Testis (tissue), 5 donors: ENCODE measurements at places on chromosomes 12 and 14. TPM values are rescaled to one million over a fixed set of nuclear protein-coding genes. Genes with fewer than 3 reads are reported as not detected.
A peak's percentile ranks its signal among the peaks of the same experiment; 100 is the strongest.

DNA sequence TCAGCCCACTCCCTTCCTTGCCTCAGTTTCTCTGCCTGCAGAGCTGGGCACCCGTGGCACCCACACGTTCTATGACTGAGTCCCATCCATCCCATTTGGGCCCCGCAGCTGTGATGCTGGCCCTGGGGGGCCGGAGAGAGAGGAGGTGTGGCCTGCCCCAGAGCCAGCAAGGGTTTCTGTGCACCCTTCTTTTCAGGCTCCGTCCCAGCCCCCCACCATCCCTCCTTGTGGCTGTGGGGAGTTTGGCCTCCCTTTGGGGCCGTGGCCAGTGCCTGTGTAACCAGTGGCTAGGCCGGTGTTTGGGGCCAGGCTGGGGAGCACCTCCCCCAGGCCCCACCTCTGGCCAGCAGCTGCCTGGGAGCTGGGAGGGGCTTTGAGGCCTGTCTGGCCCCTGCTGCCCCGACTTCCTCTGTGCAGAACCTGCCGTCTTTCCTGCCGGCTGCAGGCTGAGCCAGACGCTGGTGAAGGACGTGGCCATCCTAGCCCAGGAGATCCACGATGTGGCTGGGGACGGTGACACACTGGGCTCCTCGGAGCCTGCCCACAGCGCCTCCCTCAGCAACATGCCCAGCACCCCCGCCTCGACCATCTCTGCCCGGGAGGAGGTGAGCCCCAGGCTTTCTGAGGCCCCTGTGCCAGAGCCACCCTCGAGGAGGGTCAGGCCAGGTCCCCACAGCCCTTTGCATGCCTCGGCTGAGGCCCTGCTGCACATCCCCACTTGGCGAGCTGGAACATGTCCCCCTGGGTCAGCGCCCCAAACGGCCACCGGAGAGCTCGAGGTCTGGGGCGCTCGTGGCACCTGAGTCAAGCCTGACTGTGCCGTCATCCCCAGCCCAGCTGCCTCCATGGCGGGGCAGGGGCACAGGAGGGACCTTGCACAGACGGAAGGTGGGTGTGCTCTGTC, 27.7 kb downstream of the CEP170B start:
- H3K4me1 ChIP-seq = peaks cover 4% of the 10 kb centered on the region
- no peaks in the 10 kb centered on the region for H3K27me3 ChIP-seq
- no peak overlapping the region for H3K4me3 ChIP-seq
- H3K36me3 ChIP-seq = no peaks in the 10 kb centered on the region

DNA sequence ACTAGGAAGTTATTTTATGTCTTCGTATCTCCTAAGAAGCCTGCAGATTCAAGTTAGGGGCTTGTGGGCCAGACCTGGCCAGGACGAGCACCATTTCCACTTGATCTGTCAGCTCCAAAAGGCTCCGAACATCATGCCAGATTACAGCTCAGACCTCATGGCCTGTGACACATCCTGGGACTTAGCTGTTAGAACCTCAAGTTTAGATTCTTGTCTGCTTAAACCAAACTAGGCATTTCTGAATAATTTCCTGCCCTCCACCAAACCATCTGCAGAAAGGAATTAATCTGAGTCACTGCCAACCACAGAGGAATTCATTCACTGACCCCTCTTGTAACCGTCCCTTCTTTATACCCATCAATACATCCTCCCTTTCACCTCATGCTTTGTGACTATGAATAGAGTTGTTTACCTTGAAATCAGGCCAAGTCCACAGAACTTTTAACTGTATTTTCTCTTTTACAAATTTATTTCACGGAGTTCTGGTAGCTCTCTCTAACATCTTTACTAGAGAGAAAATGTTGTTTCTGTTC, 120.3 kb downstream of the FBXL14 start:
- H3K4me1 ChIP-seq = peaks cover 17% of the 10 kb centered on the region
- no peaks in the 10 kb centered on the region for H3K27me3 ChIP-seq
- no peaks in the 10 kb centered on the region for H3K36me3 ChIP-seq
- peak overlapping the region; percentile 18 for H3K27ac ChIP-seq
- H3K4me3 ChIP-seq = no peak overlapping the region
- no peak for DNase-seq

DNA sequence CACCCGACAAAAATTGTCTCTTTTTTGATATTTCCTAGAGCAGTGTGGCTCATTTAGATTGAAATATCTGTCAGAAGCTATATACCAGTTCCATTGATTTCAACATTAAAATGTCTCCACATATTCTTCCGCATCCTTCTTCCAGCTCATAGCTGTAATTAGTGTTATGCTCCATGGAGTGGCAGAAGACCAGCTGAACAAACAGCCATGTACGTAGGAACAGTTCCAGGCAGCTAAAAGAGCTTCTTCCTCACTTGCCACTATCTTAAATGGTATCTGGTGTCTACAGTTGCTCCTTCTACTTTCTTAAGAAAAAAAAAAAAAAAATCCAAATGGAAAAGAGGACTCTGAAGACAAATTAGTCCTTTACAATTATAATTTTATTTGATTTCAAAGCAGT, 848.0 kb downstream of the DIO2 start:
- no peaks in the 10 kb centered on the region for H3K27me3 ChIP-seq
- no peak for DNase-seq
- H3K4me1 ChIP-seq = no peaks in the 10 kb centered on the region
- no peak overlapping the region for H3K4me3 ChIP-seq
- H3K36me3 ChIP-seq = no peaks in the 10 kb centered on the region
- H3K27ac ChIP-seq = no peak overlapping the region

DNA sequence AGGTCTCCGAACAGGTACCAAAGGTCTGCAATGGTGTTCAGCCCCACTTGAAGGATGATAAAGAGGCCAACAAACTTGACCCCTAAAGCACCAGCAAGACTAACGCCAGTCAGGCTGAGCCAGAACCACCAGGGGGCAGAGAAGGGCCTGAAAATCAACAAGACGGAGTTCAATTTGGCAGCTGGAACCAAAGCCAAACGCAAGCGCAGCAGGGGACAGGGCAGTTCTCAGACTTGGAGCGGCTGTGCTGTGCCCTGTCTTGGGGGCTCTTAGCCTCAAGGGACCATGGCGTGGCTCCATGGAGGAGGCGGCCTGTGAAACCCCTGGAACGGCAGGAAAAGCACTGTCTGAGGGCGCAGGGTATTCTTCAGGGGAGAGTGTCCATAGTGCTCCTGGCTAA, 19.6 kb downstream of the POMT2 start:
- H3K4me3 ChIP-seq = no peak overlapping the region
- H3K27me3 ChIP-seq = no peaks in the 10 kb centered on the region
- peak; percentile 93 for DNase-seq
- H3K36me3 ChIP-seq = no peaks in the 10 kb centered on the region
- peaks cover 33% of the 10 kb centered on the region for H3K4me1 ChIP-seq

DNA sequence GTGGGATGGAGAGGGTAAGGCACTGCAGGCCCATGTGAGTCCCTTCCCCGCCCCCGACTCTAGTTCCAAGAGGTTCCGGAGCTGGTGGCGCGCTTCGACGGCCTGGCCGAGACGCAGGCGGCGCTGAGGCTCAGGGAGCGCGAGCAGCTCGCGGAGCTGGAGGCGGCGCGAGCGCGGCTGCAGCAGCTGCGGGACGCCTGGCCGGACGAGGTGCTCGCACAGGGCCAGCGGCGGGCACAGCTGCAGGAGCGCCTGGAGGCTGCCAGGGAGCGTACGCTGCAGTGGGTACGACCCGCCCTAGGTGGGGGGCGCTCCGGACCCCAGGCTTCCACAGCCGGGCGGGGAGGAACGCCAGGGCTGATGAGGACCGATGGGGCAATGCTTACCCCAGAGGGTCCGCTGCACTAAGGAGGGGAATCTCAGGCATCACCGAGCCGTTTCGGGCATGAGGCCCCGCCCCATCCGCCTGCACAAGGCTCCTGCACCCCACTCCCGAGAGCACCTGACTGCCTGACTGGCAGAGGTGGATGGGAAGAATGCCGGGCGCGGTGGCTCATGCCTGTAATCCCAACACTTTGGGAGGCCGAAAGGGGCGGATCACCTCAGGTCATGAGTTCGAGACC, 4.9 kb downstream of the CFAP73 start:
- H3K27me3 ChIP-seq = no peaks in the 10 kb centered on the region
- peak overlapping the region; percentile 5 for H3K4me3 ChIP-seq
- no peak for DNase-seq
- H3K27ac ChIP-seq = no peak overlapping the region
- no peaks in the 10 kb centered on the region for H3K36me3 ChIP-seq

GRCh38 chr12:112196196-112196875, 71.0 kb downstream of the TRAFD1 start:
- H3K36me3 ChIP-seq = no peaks in the 10 kb centered on the region
- H3K27me3 ChIP-seq = no peaks in the 10 kb centered on the region
- no peak overlapping the region for H3K4me3 ChIP-seq
- DNase-seq = peak; percentile 56
- no peaks in the 10 kb centered on the region for H3K4me1 ChIP-seq
- H3K27ac ChIP-seq = no peak overlapping the region

DNA sequence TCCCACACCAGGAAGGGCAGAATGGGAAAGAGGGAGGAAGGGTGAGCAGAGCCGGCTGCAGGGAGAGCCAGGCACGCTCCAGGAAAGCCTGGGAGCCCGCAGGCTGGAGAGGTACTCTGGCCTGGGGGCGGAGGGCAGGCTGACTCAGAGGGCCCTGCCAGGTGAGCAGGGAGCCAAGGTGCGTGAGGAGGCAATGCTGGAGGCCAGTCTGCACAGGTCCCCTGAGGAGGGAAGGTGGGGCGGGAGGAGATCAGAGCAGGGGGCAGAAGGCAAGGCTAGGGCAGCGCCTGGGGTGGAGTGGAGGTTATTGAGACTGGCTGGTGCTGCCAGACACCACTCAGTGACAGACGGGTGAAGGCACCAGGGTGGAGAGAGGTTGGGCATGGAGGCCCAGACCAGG, 385.0 kb downstream of the BCL11B start:
- no peaks in the 10 kb centered on the region for H3K36me3 ChIP-seq
- H3K4me3 ChIP-seq = no peak overlapping the region
- DNase-seq = no peak

DNA sequence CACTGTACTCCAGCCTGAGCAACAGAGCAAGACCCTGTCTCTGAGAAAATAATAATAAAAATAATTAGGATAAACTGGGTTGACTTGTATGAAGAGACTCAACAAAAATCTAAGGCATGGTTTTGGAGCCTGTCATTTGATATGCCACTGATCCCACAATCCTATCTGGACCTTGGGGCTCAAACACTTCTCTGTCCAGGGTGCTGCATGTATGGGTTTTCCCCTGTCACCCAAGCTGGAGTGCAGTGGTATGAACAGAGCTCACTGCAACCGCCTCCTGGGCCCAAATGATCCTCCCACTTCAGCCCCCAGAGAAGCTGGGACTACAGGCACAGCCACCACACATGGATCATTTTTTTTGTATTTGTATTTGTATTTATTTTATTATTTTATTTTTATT, 5.3 kb upstream of the VSIG10 start:
- no peak overlapping the region for H3K27ac ChIP-seq
- no peak overlapping the region for H3K4me3 ChIP-seq
- H3K36me3 ChIP-seq = no peaks in the 10 kb centered on the region
- no peaks in the 10 kb centered on the region for H3K27me3 ChIP-seq
- H3K4me1 ChIP-seq = no peaks in the 10 kb centered on the region

DNA sequence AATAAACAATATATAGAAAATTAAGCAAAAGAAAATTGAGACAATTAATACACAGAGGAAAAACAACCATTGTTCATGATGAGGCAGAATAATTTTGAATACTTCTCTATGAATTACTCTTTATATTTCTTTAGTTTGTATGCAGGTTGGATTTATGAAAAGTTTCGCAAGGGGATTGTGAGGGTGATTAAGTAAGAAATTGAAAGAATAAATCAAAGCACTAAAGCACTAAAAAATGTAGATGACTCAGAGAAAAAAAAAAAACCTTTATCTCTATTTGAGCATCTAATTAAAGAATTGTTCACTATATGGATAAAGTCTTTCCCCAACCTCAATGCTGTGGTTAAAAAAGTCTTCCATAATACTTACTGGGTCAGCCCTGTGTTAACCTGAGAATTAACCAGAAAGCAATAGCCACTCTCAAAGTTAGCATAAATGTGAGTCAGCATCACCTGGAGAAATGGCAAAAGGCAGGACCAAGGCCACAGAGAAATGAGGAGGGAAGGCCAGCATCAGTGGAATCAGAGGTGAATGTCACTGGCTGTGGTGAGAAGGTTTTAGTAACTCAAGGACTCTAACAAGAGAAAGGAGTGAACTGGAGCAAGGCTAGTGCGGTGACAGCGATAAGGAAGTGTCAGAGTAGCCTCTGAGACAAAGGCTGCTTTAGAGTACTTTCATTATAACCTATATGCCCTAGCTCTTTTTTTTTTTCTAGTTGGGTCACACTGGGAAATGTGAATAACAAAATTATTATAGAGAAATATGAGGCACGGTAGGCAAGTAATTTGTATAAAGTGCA, 310.4 kb downstream of the KCNC2 start:
- H3K36me3 ChIP-seq = no peaks in the 10 kb centered on the region
- H3K4me3 ChIP-seq = no peak overlapping the region
- no peaks in the 10 kb centered on the region for H3K27me3 ChIP-seq
- DNase-seq = no peak

DNA sequence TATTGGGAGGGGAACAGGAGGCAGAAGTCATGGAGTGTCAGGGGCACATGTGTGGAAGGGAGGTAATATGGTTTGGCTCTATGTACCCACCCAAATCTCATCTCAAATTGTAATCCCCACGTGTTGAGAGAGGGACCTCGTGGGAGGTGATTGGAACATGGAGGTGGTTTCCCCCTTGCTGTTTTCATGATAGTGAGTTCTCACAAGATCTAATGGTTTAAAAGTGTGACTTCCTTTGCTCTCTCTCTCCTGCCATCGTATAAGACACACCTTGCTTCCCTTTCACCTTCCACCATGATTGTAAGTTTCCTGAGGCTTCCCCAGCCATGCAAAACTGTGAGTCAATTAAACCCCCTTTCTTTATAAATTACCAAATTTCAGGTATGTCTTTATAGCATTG, 41.6 kb upstream of the CDK17 start:
- H3K36me3 ChIP-seq = no peaks in the 10 kb centered on the region
- H3K27ac ChIP-seq = no peak overlapping the region
- no peaks in the 10 kb centered on the region for H3K27me3 ChIP-seq

DNA sequence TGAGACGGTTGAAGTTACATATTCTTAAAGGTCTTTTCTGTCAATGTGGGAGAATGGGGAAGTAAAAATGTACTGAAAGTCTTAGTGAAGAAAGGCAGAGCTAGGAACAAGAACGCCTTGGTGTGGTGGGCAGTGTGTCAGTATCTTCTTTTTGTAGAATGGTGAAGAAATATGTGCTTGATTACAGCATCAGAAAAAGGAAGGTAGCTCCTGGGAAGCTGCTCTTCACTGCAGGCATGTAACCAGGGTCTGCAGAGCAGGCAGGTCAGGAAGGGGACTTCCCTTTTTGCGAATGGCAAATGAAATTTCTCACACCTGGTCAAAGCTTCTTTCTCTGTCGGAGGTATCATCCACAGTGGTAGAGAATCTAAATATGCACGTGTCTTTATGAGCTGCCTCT, 226.2 kb downstream of the ADAMTS20 start:
- no peak for DNase-seq
- H3K36me3 ChIP-seq = no peaks in the 10 kb centered on the region
- H3K4me1 ChIP-seq = no peaks in the 10 kb centered on the region
- H3K4me3 ChIP-seq = no peak overlapping the region
- no peaks in the 10 kb centered on the region for H3K27me3 ChIP-seq

GRCh38 chr12:89710873-89711750, 2.5 kb upstream of the ATP2B1 start:
- no peak overlapping the region for H3K4me3 ChIP-seq
- no peak overlapping the region for H3K27ac ChIP-seq
- no peaks in the 10 kb centered on the region for H3K36me3 ChIP-seq
- H3K27me3 ChIP-seq = no peaks in the 10 kb centered on the region

The SLC38A4 gene
- polyA plus RNA-seq = 0.65 TPM

The FOXN4 gene
- 17.1 TPM for polyA plus RNA-seq

The OR6C2 gene
- polyA plus RNA-seq = not detected
